GDM1 (cell line): ENCODE measurements at places on chromosomes 13 and 19.

- DNase-seq = no peak
Measured at GRCh38 chr19:38395381-38396114, 7.1 kb downstream of the SPRED3 start.

DNA sequence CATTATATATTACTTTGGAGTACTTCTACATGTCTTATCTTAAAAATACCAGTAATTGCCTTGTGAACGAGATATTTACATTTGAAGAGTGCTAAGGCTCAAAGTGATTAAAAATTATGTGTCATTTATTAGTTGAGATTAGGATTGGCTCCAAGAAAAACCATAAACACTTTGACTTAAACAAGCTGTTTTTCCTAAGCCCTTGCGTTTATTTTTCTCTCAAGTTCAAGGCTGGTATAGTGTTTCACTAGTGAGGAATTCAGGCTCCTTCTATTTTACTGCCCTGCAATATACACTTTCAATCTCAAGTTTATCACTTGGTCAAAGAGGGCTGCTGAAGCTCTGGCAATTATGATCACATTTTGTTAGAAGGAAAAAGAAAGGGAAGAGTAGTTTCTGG is 49.9 kb downstream of the UFM1 start:
- DNase-seq = no peak

GRCh38 chr13:106372199-106373155 is 163.0 kb downstream of the EFNB2 start:
- DNase-seq = no peak

GRCh38 chr13:60093425-60094019 is 70.2 kb downstream of the DIAPH3 start:
- no peak for DNase-seq

DNA sequence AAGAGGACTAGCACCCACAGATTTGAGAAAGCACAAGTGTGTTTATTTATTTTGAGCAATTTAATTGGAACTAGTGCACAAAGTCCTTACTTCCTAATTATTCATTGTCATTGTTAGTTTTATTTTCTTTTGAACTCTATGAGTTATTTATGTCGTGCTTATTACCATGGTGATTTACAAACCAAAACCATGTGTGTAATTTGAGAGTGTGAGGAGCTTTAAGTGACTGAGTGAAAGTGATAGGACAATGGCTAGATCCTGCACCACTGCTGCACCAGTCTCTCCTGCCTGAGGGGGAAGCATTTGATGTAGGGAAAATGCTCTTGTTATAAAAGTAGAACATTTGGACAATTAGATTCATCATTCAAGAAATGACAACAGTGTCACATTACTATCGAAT is 172.3 kb upstream of the KLF12 start:
- DNase-seq = no peak

- no peak for DNase-seq
Measured at GRCh38 chr19:11399667-11400066, 15.6 kb upstream of the EPOR start.
